ENCODE measurements at places on chromosomes 2 and 18. TPM values are rescaled to one million over a fixed set of nuclear protein-coding genes. Genes with fewer than 3 reads are reported as not detected.
A peak's percentile ranks its signal among the peaks of the same experiment; 100 is the strongest.

DNA sequence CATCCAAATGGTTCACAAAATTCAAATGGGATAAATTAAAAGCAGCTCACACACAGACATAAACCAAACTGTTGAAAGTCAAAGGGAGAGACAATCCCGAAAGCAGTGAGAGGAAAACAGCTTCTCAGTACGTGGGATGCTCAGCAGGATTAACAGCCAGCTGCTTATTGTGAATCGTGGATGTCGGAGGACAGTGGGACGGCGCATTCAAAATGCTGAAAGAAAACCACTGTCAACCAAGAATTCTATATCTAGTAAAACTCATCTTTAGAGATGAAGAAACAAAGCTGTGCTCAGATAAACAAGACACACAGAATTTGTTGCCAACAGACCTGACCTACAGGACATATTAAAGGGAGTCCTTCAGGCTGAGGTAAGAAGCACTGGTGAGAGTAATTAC lies 102.9 kb downstream of the NFATC1 start:
- DNase-seq: no peak

GRCh38 chr2:200588076-200588678 lies 2.4 kb downstream of the AOX1 start:
- DNase-seq: no peak

- no peak for DNase-seq
Measured at GRCh38 chr18:1848716-1849115, 722.6 kb downstream of the METTL4 start.

DNA sequence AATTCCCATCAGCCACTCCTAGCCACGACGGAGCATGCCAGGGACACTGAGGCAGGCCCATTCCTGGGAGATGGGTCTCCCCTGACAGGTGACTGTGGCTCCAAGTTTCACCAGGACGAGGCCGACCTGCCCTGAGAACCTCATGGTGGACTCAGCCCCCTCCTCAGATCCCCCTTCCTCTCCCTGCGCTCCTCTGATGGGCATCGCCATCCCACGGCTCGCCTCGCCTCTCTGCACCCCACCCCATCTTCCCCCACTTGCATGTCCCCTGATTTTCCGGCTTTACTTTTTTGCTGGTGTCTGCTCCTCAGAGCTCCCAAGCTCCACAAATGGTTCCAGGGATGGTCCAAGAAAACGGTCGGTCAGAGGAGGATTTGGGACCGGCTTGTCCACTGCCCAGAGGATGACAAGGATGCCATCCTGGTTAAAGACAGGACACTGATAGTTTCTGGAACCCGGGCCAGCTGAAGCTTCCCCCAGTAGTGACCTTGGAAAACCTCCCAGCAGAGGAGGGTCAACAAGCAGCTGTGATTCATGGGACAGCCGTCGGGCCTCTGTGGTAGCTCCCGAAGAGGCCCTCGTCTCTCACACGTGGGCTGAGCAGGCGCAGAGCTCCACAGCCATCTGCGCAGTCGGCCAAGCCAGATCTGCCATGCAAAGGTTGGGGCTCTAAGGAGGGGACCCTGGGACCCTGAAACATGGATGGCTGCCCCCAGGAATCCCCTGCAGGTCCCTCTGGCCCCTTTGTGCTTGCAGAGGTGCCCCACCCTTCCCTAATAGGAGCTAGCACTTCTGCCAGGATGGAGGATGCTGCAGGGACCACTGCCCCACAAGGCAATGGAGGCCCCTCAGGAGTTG lies 87.8 kb upstream of the SLC66A3 start:
- DNase-seq: no peak

DNA sequence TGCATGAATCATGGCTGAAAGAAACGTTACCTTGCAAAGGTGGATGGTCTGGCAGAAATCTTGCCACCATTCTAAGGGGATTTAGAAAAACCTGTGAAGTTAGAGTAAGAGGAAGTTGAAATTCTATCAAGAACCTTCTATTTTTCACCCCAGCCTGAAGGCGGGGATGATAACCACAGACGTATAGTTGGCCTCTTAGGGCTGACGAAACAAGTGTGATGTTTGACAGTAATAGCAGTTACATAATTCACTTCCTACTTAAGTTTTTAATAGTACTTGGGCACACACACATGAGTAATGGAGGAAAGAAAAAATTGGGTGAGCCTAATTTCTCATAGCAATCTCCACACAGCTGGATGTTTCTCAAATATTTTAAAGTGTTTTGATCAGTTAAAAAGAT lies 336.6 kb upstream of the SALL3 start:
- DNase-seq: peak; percentile 7

DNA sequence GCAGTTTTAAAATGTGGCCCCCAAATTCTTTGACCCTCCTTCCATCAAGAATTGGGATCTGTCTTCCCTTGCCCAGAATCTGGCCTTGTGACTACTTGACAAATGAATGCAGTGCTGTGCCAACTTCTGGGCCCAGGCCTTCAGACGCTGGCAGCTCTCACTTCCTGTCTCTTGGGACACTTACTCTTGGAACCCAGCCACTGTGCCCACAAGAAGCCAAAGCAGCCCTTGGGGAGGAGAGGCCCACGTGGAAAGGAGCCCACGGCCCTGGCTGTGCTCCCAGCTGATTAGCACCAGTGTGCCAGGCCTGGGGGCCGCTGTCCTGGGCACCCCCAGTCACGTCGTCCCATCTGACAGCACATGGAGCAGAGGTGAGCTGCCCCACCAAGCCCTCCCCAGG lies 56.6 kb downstream of the RPL37A start:
- DNase-seq: peak; percentile 51

DNA sequence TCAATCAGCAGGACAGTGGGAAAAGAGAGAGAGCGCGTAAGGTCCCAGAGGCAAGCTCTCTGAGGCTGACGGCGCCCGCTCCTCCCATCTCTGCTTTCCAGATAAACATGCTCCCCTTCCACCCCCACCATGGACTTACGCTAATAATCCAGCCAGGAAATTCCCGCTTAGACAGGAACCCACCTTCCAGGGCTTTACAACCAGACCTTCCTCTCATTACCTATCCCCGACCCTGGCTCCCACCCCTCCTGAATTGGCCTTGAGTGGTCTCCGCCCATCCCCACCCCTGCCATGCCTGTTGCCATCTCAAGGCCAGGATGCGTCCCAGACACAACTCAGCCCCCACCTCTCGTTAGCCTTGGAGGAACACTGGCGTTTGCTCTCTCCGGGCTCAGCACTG lies 131.1 kb downstream of the SMAD2 start:
- DNase-seq: no peak

DNA sequence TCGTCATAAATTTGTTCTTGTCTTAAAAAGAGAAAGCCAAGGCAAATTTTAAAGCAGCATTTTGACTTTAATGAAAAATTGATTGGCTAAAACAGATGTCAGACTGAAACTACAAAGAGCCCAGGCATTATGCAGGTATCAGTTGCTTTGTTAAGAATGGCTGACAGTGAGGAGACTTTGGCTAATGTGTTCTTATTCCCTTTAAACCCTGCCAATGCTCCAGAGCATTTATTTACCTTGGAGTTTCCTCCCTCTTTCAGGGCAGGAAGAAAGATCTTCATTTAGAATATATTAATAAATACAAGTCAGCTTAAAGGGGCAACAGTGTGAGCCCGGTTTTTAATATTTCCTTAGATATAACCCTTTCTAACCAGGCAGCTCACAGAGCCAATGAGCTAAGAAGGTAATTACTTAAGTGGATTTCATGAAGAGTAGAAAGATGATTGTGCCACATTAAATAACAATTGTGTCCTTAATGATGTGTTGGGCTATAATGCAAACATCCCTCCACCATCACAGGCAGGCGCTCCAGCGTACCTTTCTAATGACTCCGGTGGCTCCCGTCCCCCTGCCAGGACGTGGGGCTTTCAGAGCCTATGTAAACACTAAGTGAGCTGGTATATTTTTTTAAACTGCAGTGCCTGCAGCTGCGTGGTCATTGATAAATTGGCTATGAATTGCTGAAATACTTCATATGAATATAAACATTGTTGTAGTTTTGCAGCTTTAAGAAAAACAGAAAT lies 349.4 kb upstream of the POU3F3 start:
- DNase-seq: no peak

GRCh38 chr2:112674229-112674628 lies 28.5 kb downstream of the SLC20A1 start:
- peak; percentile 68 for DNase-seq

DNA sequence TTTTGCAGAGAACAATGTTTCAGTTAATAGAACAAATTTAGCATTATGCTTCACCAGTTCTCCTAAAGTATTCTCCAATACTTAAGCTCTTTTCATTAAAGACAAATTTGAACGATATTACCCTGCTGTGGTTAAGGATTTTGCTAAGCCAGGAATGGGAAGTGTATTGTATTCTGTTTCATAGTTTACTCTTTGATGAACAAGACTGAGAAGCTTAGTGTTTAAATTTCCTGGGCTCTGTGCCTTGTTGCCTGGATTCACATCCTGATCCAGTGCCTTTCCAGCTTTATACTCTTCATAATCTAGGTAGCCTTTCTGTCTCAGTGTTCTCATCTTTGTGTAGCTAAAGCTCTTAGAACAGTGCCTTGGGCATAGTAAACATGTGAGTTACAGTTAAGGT lies 58.6 kb upstream of the GLS start:
- DNase-seq: peak; percentile 26

DNA sequence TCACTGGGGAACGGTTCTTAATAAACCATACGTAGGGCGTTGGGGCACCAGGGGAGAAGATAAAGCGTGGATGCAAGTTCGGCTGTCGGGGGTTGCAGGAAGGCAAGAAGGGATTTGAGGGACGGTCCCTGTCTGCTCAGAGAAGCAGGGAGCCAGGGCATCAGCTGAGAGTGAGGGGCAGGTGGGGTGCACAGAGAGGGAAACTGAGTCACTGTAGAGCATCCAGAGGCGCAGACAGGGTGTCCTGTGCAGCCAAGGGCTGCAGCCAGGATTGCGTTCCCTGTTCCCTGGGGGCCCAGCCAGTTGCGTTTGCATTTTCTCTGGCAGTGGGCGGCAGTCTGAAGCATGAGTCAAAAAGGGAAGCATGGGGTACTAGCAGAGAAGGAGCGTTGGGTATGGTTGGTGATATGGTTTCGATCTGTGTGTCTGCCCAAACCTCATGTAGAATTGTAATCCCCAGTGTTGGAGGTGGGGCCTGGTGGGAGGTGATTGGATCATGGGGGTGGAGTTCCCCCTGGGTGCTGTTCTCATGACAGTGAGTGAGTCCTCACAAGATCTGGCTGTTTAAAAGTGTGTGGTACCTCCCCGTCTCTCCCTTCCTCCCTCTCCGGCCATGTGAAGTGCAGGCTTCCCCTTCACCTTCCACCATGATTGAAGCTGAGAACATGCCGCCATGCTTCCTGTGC lies 202.9 kb downstream of the NDUFA10 start:
- DNase-seq: no peak

GRCh38 chr2:20603791-20604190 lies 47.1 kb downstream of the HS1BP3 start:
- no peak for DNase-seq

GRCh38 chr18:52588931-52589330 lies 248.9 kb downstream of the DCC start:
- no peak for DNase-seq

- no peak for DNase-seq
Measured at GRCh38 chr2:63663013-63663864, 74.5 kb downstream of the MDH1 start.

- no peak for DNase-seq
Measured at GRCh38 chr2:69138247-69138772, 125.3 kb downstream of the ANTXR1 start.

GRCh38 chr2:12602661-12603060 lies 114.1 kb upstream of the TRIB2 start:
- peak; percentile 82 for DNase-seq

GRCh38 chr2:128793404-128793803 lies 474.7 kb upstream of the HS6ST1 start:
- DNase-seq: no peak

GRCh38 chr2:205715831-205716525 lies 33.7 kb downstream of the NRP2 start:
- DNase-seq: no peak

- no peak for DNase-seq
Measured at GRCh38 chr2:177610813-177611212, 218.2 kb downstream of the AGPS start.

- peak; percentile 98 for DNase-seq
Measured at GRCh38 chr18:6776188-6776587, 46.7 kb downstream of the ARHGAP28 start.

GRCh38 chr2:29042561-29043075 lies 31.7 kb downstream of the PCARE start:
- peak; percentile 83 for DNase-seq

DNA sequence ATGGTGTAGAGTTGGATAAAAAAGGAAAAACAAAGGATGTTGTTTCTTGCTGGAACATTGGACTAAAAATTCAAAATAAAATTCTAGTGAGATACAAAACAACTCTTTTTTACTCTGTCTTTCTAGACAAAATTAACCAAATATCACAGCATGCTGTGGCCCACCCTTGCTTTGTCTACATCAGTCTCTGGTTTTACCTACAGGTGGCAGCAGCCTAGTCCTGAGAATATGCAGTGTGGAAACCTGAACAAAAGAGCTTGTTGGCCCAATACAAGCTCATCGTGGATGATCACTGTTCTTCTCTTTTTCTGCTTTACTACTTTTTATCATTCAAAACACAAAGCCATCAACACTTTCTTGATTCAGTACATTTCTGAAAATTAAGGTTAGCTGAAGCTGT lies 210.4 kb downstream of the CDH19 start:
- no peak for DNase-seq

GRCh38 chr2:196276421-196276820 lies 105.0 kb upstream of the STK17B start:
- no peak for DNase-seq

- DNase-seq: peak; percentile 47
Measured at GRCh38 chr2:794554-795241, 117.5 kb upstream of the TMEM18 start.

GRCh38 chr18:79681484-79682387 lies 2.1 kb downstream of the CTDP1 start:
- DNase-seq: no peak

DNA sequence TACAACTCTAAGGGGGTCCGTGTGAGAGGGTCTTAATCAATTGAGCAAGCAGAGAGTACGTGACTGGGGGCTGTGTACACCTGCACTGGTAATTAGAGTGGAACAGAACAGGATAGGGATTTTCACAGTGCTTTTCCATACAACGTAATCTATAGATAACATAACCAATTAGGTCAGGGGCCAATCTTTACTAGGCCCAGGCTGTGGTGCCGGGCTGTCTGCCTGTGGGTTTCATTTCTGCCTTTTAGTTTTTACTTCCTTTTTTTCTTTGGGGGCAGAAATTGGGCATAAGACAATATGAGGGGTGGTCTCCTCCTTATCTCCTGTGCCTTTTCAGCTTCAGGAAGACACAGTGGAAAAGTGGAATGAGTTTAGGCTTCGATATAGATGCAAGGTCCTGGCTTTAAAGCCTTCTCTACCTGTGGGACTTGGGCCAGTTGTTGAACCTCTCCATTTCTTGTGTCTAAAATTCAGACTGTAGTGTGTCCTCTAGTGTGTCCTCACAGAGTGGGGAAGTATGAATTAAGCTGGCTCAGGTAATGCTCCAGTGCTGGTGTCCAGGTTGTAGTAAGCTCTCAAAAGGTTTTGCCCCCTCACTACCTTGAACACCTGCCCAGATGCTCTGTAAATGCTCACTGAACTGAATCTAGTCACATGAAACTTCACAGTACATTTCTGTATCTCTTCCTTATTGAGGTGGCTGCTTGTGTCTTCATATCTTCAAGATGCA lies 422.8 kb downstream of the SETBP1 start:
- DNase-seq: no peak

PDE1A gene
- 10.0 TPM for polyA plus RNA-seq

AKAIN1 gene
- polyA plus RNA-seq: not detected

STARD6 gene
- polyA plus RNA-seq: not detected

SERPINB3 gene
- polyA plus RNA-seq: not detected

KCNIP3 gene
- 6.9 TPM for polyA plus RNA-seq

IL37 gene
- polyA plus RNA-seq: not detected

TUBA4B gene
- polyA plus RNA-seq: 0.19 TPM

IL1RN gene
- 2.2 TPM for polyA plus RNA-seq

ASXL3 gene
- 5.0 TPM for polyA plus RNA-seq

SOX11 gene
- 24.2 TPM for polyA plus RNA-seq

IL1RL2 gene
- polyA plus RNA-seq: 0.73 TPM
